ENCODE measurements at places on chromosomes 12 and 14.

DNA sequence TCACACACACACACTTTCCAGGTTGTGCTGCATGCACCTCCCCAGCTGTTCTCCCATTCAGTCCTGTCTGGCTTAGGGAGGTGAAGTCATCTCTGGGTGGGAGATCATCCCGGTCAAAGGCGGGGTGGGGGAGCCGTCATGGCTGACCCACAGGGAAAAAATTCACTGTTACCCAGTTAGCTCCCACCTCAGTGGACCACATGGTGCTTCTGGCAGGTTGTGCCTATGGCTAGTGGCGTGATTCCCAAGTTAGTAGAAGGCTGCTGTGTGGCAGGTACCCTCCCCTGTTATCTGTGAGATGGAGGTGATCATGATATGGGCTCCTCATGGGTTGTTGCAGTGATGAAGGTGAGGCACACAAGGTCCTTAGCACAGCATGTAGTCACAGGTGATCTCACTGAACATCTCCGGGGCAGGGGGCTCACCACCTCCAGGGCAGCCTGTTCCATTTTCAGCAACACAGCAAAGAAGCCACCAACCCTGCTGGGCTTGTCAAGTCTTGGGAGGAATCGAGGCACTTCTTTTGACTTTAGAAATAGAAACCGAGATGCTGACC is 154.9 kb upstream of the CCND2 start:
- no peak for DNase-seq

DNA sequence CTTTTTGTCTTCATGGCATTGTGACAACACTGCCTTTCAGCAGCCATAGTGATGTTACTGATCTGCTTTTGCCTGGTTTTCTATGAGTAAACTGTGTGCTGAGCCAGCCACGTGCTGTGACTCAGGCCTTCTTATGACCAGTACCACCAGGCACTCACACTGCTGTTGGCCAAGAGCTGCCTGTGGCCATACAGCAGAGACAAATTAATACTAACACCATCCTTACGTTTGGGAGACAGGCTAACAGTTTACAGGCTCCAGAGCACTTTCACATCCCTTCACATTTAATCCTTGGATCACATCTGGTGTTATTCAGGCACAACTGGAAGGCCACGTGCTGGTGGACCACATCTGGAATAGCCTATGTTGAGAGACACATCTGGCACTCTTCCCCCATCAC is 377.9 kb downstream of the CCDC91 start:
- peak; percentile 96 for DNase-seq

DNA sequence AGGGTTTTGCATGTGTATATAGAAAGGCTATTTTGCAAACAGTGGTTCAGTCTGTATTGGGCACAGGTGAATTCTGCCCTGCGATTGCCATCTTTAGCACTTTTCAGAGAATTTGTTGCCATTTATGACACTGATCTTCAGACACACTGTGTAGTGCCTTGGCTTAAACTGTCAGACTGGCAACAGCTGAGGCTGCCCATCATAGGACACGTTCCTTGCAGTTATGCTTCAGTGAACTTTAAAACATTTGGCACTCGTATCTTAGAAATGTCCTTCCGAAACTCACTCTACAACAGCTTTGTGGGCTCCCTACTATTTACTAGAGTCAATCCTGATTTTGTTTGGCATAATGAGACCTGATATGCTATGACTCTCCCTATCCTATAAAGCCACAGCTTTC is 29.1 kb downstream of the AP5M1 start:
- DNase-seq: no peak

- DNase-seq: no peak
These were observed 223.2 kb upstream of the RTL1 start for GRCh38 chr14:101126731-101127130.

GRCh38 chr12:66776974-66777373 is 98.1 kb upstream of the GRIP1 start:
- no peak for DNase-seq

DNA sequence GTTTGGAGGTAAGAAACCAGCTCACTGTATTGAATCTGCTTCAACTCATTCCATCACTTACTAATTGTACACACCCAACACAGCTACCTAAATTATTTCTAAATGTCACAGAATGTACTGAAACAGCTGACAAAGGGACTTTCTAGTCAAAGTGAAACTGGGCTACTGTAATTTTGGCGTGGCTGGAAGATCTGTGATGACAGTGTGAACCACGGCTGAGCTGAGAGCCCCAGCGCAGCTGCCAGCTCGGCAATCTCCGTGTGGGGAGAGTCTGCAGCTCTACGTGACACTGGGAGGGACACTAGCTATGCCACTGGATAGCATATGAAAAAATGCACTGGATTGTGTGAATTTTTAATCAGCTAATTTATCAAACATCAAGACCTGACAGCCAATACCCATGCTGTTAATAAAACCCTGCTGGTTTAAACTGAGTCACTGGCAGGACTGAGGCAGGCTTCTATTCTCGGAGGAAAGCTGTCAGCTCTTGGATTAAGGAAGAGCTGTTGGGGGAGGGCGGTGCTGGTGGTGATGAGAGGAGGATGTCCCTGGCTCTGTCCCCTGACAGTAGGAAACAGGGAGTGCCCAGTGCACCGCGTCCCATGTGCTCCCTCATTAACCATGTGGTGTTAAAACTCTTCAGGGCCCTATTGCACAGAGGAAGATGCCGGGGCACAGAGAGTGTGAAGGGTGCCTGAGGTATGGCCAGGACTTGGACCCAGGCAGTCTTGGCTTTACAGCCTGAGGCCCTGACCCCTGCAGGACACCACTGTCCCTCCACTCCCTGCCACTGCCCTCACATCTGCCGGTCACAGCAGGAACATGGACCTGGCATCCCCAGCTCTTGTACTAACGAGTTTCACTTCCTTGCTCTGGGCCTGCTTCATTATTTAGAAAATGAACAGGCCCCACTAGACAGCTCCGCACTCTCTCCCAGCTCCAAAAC is 13.3 kb downstream of the SLC15A4 start:
- peak; percentile 20 for DNase-seq

- DNase-seq: peak; percentile 67
These were observed 636 bp downstream of the GOLGA3 start for GRCh38 chr12:132827763-132828703.

DNA sequence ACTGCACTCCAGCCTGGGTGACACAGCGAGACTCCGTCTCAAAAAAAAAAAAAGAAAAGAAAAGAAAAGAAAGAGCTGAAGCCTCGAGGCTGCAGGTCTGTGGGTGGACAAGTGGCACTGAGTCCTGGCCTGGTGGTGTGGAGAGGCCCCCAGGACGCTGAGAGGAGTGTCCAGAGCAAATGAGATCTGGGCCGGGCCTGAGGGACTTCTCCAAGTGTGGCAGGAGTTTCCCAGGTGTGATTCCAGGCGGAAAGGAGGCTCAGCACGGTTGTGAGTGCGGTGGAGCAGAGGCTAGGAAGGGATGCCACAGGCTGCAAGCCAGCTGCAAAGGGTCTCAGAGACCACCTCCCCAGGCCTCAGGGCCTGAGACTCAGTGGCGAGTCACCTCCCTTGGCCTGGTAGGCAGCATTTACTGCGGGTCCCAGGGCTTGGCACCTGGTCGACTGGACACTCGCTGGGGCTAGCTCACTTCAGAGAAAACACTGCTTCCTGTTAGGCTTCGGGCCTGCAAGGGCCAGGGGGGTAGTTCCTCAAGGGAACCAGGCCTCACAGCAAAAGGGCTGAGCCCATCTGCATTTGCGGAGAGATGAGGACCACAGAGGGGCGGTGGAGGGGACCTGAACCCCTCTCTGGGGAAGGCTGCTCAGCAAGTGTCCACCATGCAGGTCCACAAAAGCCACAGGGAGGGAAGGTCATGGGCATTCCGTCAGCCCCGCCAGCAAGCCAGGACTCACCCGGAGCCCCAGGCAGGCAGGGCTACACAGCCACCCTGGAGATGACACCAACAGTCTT is 11.7 kb downstream of the TTC7B start:
- no peak for DNase-seq

GRCh38 chr14:89637581-89637980 is 220.5 kb upstream of the FOXN3 start:
- no peak for DNase-seq

GRCh38 chr12:48815126-48816110 is 2.9 kb upstream of the CACNB3 start:
- peak; percentile 83 for DNase-seq

DNA sequence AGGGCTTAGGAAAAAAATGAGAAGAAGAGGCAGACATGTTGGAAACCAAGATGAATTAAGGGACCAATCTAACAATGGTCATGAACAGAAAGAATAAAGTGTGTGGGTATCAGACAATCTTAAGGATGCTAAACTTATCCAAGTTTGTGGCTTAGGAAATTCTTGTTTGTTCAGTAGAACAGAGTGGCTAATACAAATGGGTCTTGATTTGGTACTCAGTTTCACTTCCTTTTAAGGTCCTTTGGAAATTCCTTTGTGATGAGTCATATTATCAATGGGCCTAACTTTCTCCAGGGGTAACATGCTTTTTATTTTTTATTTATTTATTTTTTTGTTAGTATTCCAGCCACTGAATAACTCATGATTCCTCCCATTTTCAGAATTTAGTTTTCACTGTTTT is 1154.7 kb upstream of the FLRT2 start:
- no peak for DNase-seq

DNA sequence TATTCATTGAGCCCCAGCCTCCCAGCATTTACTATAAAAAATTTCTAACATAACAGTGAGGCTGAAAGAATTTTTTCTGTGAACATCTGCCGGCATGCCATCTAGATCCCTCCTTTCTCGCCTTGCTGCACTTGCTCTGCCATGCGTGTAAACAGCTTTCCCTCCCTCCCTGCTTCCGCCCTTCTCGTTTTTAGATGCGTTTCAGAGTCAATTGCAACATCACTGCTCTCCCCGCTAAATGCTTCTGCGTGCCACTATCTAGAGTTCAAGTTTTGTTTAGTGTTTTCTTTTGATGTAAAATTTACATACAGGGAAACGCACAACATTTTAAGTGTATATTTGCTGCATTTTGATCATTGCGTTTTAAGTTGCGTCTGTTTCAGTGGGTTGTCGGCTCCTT is 83.6 kb downstream of the CCDC92 start:
- DNase-seq: no peak

- no peak for DNase-seq
These were observed 118.3 kb upstream of the FGD4 start for GRCh38 chr12:32281098-32281497.

- peak; percentile 16 for DNase-seq
These were observed 2.4 kb downstream of the LRIG3 start for GRCh38 chr12:58917699-58918468.
